ENCODE measurements at places on chromosomes 1 and 21.

DNA sequence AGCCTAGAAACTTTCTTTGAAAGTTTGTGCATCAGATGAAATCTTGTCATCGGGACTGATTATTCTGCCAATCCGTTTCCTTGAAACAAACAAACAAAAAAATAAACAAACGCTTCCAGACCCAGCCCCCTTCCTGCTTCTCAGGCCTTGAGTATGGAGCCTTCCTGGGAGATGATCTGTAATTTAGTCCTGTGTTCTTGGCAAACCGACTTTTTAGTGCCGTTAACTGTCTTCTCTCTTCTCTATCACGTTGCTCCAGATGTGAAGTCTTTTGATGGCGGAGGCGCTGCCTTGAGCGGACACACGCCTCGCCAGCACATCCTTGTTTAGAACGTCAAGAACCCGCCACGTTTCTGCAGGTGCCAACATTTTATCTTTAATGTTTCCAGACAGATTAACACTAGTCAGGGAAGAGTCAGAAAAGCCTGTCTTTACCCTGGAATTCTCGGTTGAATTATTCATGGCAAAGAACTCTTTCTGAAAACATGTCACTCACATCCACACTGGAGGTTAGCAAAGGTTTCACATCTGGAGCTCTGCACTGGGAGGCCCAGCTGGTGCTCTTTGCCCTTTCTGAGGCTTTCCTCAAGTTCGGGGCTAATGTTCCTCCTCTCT, 265.7 kb upstream of the C1orf174 start:
- DNase-seq = no peak

DNA sequence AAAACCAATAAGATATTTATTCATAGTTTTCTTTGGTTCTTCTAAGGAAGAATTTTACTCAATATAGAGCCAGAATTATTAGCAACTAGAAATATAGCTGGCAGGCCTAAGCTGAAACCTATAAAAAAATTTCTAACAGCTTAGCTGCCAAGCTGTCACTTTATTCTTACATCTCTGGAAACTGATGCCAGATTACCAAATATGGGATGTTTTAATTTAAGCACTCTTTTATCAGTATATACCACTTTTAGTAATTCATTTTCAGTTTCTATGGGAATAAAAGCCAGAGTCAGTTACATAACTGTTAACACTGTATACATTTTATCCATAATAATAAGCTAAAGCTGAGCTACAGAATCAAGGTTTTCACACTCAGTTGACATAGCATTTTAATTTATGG, 68.7 kb upstream of the MPC2 start:
- no peak for DNase-seq

GRCh38 chr1:173410794-173411236, 66.3 kb upstream of the PRDX6 start:
- no peak for DNase-seq

DNA sequence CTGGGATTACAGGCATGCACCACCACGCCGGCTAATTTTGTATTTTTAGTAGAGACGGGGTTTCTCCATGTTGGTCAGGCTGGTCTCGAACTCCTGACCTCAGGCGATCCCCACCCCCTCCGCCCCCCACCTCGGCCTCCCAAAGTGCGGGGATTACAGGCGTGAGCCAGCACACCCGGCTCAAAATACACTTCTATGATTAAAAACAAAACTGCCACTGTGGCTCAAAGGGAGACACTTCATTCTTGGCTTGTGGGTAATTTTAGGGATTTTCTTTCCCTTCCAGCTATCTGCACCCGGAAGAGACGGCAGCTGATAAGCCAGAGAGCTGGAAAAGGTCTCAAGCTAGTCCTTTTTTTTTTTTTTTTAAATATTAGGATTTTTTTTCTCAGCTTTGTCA, 24.5 kb downstream of the TMPRSS2 start:
- no peak for DNase-seq

DNA sequence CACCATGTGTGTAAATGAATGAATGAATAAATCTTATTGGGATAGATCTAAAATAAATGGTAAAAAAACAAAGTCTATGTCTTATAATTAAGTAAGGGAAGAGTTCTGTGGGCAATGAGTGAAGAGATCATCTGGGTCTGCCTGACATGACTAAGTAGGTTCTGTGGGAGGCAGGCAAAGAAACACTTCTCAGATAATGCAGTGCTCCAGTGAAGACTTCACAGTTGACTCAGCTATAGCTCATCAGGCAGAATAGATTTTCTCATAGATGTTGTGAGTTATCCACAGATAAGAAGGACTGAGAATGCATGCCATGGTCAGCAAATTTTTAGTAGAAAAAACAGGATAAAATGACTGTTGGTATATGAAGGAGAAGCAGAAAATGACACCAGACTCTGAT, 12.4 kb downstream of the KRTAP22-2 start:
- DNase-seq = no peak

GRCh38 chr21:16308269-16308668, 578.5 kb downstream of the USP25 start:
- no peak for DNase-seq

DNA sequence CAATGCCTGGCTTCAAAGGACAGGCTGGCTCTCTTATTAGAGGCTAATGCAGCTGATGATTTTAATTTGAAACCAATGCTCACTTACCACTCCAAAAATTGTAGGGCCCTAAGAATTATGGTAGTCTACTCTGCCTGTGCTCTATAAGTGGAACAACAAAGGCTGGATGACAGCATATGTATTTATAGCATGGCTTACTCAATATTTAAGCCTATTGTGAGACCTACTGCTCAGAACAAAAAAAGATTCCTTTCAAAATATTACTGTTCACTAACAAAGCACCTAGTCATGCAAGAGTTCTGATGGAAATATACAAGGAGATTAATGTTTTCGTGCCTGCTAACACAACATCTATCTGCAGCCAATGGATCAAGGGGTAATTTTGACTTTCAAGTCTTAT, 73.8 kb upstream of the DUSP10 start:
- DNase-seq = no peak

GRCh38 chr1:11600836-11601235, 53.4 kb downstream of the FBXO2 start:
- DNase-seq = no peak

DNA sequence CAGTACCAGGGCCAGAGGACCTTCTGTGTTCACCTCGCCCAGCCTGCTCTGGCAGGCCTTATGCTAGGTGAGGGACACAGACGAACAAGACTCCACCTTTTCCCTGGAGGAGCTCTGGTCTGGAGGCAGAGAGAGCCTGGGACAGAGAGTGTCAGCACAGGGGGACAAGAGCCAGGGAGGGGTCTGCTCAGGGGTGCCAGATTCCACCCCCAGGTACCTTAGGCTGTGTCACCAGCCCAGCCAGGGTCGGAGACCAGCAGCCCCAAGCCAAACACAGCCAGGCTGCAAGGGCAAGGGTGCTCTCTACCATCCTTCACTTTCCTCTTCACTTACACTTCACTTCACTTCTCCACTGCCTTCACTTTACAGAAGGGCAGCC, 4.3 kb upstream of the LRP8 start:
- no peak for DNase-seq

GRCh38 chr1:201375169-201375568, 2.3 kb downstream of the TNNT2 start:
- no peak for DNase-seq

DNA sequence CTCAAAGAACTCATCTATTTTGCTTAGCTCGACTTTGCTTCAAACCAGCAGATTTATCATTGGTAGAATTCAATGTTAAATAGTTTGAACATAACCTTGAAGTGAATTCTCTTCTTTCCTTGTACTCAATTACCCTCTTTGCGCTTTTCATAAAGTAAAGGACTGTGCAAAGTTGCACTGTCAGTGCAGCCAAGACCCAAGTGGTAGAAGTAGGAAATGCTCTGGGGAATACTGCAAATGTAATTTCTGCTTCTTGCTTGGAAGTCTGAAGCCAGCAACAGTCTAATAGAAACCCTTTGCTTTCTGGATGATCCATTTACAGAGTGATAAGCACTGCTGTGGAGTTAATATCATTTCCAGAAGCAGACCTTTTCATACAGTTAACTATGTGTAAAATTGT, 936.7 kb upstream of the TMPRSS15 start:
- DNase-seq = no peak

DNA sequence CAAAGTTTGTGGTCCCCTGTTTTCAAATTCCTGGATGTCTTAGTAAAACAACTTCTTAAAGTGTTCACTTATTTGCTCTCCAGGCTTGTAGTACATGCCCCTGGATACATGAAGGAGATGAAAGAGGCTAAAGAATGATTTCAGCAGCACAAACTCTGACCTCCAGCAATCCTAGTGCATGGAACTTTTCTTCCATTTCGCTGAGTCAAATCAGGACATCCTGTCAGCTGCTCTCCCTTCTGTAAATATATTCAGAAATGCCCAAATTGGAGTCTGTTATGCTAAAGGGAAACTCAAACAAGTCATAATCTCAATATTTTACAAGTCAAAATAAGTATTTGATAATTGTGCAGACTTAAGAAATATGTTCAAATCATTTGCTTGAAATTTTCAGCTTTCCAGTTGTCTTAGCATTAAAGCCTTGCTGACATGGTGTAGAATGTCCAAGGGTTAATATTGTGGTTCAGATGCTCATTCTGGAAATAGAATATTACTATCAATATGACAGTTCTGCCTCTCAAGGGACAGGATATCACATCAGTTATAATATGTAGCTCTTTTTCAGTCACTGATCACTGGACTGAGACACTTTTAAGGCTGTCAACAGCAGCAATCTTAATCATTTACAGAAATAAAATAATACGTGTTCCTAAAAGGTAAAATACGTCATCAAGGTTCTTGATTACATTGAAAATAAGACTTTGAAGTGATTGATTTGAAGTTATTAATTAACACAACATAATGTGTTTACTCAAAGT, 1157.3 kb downstream of the PLA2G4A start:
- no peak for DNase-seq

DNA sequence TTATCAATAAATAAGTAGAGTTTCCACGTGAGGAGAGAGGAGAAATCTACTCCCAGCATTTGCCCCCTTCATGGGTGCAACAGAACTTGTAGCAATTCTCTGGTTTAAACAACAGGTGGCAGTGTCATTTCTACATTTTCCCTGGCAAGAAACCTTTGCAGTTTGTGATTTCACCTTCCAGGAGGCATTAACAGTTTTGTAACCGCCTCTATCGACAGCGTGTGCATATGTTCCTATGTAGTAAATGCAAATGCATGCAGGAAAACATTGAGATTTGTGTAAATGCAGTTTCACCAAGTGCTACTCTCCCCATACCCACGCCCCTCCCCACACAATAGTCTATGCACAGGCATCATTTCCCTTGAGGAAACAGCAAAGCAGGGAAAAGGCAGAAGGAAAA, 494.7 kb downstream of the SMYD3 start:
- no peak for DNase-seq

- no peak for DNase-seq
Observed at GRCh38 chr1:4778056-4778455, 123.6 kb downstream of the AJAP1 start.

DNA sequence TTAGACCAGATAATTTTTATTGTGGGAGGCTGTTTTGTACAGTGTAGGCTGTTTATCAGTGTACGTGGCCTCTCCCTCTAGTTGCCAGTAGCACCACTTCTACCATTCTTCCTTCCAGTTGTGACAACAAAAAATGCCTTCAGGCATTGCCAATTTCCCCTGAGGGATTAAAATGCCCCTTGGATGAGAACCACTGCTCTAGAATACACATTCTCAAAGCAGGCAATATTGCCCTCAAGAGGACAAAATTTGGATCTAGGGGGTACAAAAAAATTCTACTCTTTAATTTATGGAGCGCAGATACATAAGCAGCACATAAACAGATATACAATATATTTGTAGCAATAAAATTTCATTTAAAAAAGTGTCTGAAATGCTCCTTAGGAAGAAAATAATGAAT, 674.6 kb downstream of the PTPRC start:
- no peak for DNase-seq

DNA sequence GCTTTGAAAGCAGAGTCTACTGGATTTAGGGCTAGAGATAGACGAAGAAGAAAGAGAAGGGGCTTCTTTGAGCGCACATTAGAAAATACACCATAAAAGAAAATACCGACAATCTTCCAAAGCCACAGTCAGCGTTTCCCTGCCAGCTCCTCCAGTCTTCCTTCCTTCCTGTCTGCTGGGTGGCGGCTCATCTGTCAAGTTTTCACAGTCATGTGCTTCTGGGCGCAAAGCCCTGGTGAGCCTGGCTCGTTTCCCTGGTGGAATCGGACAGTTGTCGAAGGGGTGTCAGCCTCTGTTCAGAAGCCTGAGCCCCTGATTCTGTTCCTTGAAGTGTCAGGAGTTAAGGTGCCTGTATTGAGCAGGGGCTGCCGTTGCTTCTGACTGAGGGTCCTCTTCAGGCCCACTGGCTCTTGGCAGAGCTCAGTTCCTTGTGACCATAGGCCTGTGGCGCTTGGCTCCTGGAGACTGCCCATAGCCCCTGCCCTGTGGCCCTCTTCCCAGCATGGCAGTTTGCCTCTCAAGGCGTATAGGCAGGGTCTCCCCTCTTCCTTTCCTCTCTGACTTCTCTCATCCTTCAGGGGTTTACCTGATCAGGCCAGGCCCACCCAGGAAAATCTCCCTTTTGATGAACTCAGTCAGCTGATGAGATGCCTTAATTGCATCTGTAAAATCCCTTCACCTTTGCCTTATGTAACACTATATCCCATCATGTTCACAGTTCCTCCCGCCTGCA, 58.6 kb downstream of the ADARB1 start:
- DNase-seq = no peak

GRCh38 chr1:201894343-201895119, 5.8 kb downstream of the SHISA4 start:
- DNase-seq = no peak

- no peak for DNase-seq
Observed at GRCh38 chr1:2468041-2468472, 8.0 kb upstream of the PLCH2 start.

- DNase-seq = no peak
Observed at GRCh38 chr1:59180735-59181134, 116.2 kb upstream of the FGGY start.

DNA sequence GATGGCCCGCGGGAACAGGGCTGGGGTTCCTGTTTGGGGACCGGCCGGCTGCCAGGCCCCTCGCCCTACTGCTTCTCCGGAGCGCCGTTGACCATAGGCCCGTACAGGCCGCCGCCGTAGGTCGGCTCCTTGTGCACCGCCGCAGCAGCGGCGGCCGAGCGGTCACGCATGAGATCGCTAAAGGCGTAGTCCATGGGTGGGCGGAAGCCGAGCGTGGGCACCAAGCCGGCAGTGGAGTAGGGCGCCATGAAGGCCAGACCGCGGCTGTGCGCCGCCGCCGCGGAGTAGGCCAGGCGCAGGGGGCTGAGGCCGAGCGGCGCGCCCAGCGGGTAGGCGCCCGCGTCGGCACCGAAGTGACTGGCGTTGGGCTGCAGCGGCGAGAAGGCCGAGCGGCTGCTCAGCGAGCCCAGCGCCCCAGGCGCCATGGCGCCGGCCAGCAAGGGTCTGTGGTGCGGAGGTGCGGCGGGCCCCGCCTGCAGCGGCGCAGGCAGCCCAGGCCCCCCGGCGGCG, 4.6 kb downstream of the DMRTA2 start:
- DNase-seq = no peak

GRCh38 chr1:225545649-225546048, 107.3 kb downstream of the ENAH start:
- DNase-seq = no peak

DNA sequence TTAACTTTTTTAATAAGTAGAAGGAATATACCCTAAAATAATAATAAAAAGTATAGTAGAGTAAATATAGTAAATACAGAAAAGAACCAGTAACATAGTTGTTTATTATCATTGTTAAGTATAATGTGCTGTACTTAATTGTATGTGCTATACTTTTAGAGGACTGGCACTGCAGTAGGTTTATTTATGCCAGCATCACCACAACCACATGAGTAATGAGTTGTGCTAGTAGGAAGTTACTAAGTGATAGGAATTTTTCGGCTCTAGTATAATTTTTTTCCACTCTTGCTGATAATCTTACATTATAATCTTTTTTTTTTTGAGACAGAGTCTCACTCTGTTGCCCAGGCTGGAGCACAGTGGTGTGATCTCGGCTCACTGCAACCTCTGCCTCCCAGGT, 71.6 kb downstream of the IVNS1ABP start:
- DNase-seq = no peak
